Stimulated activated CD8-positive, alpha-beta memory T cell treated with anti-CD3 and anti-CD28 coated beads, Interleukin-15, amount 100 ng/mL, for 24 hours (primary cell): ENCODE measurements at places on chromosomes 4 and X.

- DNase-seq, result no peak
These were observed 23.6 kb downstream of the GPRIN3 start for GRCh38 chr4:89284020-89284424.

- no peak for DNase-seq
These were observed 56.2 kb downstream of the TRIML1 start for GRCh38 chr4:188195389-188195985.

DNA sequence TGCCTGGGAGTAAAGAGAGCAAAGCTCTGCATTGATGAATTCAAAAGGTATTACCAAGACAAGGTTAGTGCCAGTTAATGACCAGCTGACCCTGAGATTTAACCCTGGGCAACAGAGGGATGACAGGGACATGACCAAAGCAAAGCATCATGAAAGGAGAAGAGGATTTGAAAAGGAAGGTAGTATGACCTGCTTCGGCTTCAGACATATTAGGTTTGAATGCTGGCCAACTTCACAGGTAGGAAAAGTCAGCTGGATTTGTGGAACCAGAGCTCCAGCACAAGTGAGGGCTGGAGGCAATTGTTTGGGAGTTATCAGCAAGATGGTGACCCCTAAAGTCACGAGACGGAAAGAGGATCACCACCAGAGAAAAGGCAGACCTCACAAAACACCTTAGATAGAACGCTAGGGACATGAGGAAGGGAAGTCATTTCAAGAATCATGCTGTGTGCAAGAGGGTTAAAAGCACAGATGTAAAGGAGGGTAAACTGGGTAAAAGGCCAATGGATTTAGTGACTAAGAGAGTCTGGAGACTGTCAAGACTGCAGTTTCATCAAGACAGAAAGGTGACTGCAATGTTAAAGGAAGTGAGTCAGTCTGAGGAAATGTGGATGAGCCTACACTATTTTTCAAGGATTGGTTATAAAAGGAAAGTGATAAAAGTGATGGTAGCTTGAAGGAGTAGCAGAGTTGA is 45.6 kb downstream of the SH3RF1 start:
- no peak for DNase-seq

DNA sequence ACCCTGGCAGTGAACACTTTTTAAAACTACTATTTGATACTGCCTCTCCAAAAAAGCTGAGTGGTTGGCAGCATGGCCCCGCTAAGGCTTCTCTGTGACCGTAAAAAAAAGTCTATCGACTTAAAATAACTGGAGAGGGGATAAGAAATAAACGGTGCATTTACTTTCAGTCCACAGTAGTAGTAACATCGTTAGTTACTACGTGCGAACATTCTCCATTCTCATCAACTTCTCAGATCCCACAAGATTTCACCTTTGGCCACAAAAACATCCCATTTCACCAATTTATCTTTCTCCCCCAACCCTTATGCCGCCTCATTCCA is 524 bp upstream of the EXOSC9 start:
- no peak for DNase-seq

DNA sequence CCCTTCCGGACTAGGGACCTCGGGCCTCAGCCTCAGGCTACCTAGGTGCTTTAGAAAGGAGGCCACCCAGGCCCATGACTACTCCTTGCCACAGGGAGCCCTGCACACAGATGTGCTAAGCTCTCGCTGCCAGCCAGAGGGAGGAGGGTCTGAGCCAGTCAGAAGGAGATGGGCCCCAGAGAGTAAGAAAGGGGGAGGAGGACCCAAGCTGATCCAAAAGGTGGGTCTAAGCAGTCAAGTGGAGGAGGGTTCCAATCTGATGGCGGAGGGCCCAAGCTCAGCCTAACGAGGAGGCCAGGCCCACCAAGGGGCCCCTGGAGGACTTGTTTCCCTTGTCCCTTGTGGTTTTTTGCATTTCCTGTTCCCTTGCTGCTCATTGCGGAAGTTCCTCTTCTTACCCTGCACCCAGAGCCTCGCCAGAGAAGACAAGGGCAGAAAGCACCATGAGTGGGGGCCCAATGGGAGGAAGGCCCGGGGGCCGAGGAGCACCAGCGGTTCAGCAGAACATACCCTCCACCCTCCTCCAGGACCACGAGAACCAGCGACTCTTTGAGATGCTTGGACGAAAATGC is at the start of gene WAS:
Gene WAS, plus strand, starts transcription at position 389 of the 572 bp plus-strand sequence. Its CDS starts 55 bp downstream, at position 444.
- no peak for DNase-seq

DNA sequence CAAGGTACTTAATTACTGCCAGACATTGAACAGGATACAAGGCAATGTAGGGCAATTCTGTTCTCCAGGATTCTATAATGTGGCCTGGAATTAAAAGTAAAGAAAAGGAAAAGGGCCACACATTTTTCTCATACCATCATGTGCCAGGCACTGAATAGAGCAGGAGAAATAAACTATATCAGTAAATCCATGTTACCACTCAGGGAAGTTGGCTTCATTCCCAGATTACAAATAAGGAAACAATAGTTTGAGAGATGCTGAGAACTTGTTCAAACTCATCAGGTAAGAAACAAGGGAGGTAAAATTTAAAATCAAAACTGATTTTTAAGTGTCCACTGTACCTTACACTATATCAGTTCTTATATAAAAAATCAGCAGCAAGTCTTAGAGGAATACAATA is 645.0 kb upstream of the ATOH1 start:
- no peak for DNase-seq

DNA sequence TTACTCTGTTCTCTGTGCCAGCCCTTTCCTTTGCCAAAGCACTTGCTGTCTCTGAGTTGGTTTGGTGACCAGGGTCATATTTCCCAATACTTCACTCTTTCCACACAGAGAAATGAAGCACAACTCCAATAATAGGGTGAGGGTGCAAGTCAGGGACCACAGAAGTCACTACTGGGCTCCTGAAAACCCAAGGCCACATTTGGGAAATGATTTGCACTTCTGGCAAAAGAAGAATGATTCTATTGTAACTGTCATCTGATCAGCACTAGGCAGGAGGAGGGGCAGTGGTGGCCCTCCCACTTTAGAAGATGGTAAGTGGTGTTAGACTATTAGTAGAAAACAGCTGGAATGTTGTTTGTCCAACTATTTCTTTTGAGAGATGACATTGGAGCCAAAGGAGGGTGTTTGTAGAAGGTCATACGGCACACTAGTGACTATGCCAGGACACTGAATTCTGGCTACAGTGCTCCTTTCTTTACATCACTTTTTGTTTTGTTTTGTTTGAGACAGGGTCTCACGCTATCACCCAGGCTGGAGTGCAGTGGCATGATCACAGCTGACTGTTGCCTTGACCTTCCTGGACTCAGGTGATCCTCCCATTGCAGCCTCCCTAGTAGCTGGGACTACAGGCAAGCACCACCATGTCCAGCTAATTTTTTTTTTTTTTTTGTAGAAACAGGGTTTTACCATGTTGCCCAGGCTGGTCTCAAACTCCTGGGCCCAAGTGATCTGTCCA is 10.8 kb upstream of the HADH start:
- no peak for DNase-seq

GRCh38 chr4:144646523-144647094 is 653 bp downstream of the HHIP start:
- DNase-seq, result no peak

DNA sequence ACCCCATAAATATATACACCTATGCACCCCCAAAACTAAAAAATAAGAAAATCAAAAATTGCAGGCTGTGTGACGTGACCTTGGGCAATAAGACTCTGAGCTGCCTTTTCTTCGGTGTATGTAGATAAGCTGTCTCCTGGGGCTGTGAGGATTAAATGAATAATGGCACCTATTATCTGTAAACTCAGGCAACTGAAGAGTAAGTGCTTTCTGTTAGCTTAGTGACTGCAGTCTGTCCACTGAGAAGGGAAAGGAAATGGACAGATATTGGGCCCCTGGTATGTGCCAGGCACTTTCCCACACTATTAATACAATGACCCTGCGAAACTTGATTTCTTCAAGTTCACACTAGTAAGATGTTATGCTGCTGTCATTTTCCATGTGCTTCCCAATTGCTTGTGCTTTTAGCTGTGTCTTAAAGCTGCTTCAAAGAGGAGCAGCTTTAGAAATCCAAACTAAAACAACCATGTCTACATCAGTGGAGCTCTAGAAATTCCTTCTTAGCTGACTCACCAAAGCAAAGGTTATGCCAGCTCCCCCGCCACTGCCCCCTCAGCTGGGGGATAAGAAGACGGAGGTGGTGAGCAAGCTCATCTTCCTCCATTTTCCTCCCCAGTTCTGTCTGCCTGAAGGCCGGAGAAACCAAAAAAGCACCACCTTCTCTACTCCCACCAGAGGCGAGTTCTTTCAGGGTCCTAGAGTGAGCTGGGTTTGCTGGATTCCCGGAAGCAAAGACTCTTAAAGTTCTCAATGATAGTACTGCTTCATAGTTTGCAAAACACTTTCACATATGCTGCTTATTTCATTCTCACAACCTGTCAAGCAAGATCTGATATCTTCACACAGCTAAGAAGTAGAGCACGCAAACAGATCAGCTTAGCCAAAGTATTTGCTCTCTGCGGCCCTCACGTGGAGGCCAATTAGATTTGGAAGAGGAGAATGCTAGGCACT is 8.8 kb upstream of the DGAT2L6 start:
- no peak for DNase-seq

GRCh38 chr4:17812801-17813200 is 2.0 kb downstream of the NCAPG start:
- DNase-seq, result no peak

DNA sequence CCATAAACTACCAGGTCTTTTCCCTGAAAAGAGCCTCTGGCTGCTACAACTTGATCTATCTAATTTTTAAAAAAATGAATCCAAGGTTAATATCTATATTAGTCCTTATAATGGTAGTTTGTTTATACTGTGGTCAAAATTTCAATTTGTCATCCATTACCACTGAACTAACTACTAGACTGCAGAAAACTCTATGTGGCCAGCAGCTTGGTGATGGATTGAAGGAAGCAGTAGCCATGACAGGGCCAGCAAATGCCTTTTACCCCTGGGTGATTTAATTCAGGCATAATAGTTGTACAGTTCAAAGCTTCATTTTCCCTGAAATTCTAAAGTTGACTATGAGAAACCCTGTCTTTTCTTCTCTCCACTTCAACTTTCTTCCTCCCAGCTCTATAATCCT is 30.4 kb upstream of the PPARGC1A start:
- DNase-seq, result no peak

- DNase-seq, result no peak
These were observed 30.9 kb upstream of the HSD17B13 start for GRCh38 chr4:87353592-87353991.

GRCh38 chr4:26031704-26032103 is 117.7 kb downstream of the SMIM20 start:
- DNase-seq, result no peak

DNA sequence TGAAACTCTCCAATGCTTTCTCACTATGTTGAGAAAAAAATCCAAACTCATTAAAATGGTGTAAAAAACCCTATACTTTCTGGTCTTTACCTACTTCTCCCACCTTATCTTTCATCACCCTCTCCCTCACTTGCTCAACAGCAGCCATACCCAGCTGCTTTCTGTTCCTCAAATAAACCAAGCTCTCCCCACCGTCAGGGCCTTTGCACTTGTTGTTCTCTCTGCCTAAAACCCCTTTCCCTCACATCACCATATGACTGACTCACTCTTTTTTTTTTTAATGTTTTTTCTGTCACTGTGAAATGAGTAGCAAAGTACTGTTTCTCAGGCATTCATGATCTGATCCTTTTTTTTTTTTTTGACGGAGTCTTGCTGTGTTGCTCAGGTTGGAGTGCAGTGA is 122.3 kb upstream of the TMEM164 start:
- DNase-seq, result no peak

DNA sequence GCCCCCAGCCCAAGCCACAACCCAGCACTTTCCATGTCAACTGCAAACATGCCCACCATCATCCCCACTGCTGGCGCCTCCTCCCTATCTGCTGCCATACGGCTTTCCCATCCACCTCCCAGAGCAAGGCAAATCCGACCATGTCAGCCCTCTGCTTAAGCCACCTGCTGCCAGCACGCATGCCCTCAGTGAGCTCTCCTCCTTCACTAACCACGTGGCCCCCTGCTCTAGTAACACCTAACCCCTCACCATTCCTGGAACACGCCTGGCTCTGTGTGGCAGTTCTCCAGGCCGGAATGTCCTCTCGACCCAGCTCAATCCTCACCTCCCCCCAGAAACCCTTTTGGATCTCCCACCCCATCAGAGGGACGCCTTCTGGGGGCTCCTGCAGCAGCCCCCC is 17.4 kb downstream of the BCAP31 start:
- no peak for DNase-seq

GRCh38 chr4:186831574-186831973 is 107.9 kb upstream of the FAT1 start:
- DNase-seq, result no peak

DNA sequence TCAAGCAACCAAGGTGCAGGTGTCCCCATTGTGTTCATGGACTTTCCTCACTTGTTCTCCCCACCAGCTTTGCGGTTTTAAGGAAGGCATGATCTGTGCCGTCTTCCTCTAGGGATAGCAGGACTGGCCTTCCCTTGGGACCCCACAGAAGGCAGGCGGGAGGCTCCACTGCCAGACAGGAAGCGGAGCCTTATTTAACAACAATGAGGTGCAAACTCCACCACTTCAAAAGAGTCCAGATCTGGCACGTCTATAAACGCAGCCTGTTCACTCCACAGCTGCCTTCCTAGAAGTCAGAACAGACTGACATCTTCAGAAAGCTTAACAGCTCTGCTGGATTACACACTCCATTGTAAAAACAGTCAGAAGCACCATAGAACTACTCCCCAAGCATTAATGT is 1.7 kb upstream of the GPR143 start:
- DNase-seq, result no peak
